ENCODE measurements at places on chromosomes 3 and 15.

DNA sequence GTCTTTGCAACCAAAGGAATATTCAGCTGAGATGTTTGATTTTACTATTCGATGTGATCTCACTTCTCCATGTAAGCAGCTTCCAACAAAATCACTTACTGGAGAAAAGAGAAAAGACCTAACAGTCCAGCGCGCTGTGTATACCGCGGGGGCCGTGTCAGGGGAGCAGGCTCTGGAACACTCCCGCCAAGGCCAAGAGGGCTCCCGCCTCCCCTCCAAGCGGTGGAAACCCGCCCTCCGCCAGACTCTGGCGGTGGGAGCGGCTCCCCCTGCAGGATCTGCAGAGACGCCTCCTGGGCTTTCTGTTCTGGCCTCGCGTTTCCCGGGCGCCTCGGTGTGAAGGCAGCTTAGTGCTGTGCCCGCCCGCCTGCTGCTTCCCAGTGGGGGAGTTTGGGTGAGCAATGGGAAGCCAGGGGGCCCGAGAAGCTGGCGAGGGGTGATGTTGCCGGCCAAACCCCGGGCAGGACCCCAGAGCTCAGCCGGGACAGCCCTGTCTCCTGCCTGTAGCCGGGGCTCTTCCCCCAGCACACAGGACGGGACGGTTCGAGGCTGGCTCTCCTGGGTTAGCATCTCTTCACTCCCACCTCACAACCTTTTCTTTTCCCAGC is 36.3 kb downstream of the CHST14 start:
- peak; percentile 69 for DNase-seq

GRCh38 chr3:64530434-64531049 is 157.3 kb downstream of the ADAMTS9 start:
- DNase-seq, result no peak

- DNase-seq, result no peak
These were observed 143.2 kb downstream of the TUSC7 start for GRCh38 chr3:116852803-116853202.

DNA sequence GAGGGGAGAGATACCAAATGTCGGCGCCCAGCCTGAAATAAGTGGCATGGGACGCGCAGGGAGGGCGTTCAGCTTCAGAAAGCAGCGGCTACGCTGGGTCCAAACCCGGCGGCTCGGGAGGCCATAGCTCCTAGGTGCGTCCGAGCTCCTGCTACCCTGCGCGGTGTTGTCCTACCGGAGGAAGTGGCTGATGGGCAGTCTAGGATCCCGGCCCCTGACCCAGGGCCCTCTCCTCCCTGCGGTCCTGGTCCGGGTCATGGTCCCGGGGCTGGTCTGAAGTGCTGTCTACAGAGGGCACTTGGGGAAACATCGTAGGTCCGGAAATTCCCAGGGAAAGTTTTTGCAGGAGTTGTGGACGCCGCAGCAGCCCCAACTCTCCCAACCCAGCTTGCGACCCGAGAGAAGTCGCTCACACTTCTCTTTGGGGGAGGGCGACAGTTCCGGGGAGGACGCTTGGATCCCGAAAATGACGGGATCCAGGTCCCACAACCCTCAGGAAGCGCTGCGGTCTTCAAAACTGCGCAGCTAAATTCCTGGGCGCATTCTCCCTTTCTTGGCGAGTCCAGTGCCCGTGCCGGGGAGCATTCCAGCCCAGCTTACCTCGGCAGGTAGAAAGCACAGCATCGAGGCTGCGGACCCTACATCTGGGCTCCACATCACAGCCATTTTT is 9.1 kb upstream of the FOXB1 start:
- no peak for DNase-seq

- no peak for DNase-seq
These were observed 67.5 kb upstream of the TJP1 start for GRCh38 chr15:29889542-29890329.

- no peak for DNase-seq
These were observed 56.4 kb upstream of the KCNMB2 start for GRCh38 chr3:178479860-178480259.

All from activated naive CD4-positive, alpha-beta T cell treated with anti-CD3 and anti-CD28 coated beads, Interleukin-2, amount 50 U/mL, for 16 hours (primary cell).